ENCODE measurements at places on chromosomes 4 and X.

DNA sequence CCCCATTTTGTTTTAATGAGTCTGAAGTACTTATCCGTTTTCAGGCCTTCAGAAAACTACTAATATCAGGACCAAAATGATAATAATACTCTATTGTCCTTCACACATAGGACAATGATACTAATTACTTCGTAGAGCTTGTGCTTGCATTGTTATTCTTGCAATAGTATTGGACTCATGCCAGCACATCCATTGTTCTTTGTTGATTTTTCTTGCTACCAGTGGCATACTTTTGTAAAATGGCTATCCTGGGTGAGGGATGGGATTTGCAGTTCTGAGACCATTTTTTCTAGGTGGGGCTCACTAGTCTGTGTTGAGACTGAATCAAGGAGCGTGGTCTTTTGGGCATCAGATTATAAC, 195.3 kb downstream of the MAML3 start:
- DNase-seq, result no peak

GRCh38 chrX:48520976-48521352, 644 bp upstream of the EBP start:
- peak; percentile 78 for DNase-seq

- no peak for DNase-seq
These were observed 15.0 kb downstream of the MECP2 start for GRCh38 chrX:154082396-154083125.

GRCh38 chr4:147560625-147561024, 56.6 kb upstream of the TMEM184C start:
- no peak for DNase-seq

- DNase-seq, result no peak
These were observed 266.1 kb downstream of the GRIA3 start for GRCh38 chrX:123450222-123450621.

DNA sequence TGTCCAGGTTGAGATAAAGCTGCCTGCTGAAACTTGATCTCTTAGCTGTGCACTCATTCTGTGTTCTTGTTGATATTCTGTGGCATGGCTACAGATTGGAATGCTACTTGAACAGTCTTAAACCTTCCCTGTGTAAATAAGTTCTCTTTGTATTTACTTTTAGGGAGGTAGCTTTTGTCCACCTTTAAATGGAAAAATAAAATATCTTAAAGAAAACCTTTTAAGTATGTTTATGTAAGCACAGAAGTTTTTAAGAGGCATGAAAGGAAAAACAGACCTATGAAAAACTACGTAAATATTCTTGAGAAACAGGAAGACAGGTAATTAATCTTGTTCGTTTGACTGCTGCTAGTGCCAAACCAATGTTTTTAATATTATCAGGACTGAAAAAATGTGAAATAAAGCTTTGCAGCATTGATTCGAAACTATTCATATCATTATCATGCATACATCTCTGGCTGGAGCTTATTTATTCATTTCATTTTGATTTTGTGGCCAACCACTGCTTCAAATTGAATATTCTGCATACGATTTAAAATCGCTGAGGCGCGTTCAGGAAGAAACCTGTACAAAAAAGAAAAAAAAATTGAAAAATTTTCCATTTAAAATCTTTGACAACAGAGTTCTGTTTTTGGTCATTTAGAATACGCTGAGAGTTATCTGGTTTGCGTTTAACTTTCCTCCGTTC, 17.8 kb downstream of the HSD17B13 start:
- no peak for DNase-seq

- no peak for DNase-seq
These were observed 683.5 kb downstream of the TRIML1 start for GRCh38 chr4:188822698-188823097.

DNA sequence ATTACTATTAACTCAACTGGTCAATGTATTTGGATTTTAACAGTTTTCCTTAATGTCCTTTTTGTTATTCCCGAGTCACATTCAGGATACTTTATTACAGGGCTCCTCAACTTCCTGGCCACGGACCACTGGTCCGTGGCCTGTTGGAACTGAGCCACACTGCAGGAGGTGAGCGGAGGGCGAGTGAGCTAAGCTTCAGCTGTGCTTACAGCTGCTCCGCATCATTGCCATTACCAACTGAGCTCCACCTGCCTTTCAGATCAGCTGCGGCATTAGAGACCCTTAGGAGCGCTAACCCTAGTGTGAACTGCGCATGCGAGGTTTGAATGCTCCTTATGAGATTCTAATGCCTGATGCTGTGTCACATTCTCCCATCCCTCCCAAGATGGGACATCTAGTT, 591.7 kb downstream of the CCSER1 start:
- DNase-seq, result no peak

DNA sequence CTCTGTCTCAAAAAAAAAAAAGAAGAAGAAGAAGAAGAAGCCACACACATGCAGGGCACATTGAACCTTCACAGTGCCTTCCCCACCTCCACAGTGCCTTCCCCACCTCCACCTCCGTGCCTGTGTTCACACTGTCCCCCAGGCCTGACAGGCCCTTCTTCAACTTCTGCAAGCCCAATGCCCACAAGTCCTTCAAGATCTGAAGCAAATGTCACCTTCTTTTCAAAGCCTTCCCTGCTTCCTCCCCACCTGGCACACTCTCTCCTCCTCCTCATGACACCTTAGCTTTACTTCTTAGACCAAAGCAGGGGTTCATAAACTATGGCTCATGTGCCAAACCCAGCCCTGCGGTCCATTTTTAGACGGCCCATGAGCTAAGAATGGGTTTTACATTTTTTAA, 19.9 kb downstream of the ELF4 start:
- DNase-seq, result no peak

DNA sequence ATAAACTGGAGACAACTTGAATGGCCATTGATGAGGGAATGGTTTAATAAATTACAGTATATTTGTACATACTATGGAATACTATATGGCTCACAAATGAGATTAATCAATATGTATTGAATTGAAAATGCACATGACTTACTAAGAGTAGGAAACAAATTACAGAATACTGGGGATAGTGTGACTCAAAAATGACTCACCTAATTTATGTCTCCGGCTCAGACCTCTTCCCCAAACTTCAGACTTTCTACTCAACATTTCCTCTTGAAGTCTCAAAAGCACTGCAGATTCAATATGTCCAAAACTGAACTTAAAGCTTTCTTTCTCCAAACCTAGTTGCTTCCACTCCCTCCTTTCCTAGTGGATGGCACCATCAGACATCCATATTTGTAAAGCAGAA, 28.8 kb upstream of the GRIA3 start:
- no peak for DNase-seq

GRCh38 chrX:46588263-46588662, 14.7 kb downstream of the CHST7 start:
- DNase-seq, result no peak

DNA sequence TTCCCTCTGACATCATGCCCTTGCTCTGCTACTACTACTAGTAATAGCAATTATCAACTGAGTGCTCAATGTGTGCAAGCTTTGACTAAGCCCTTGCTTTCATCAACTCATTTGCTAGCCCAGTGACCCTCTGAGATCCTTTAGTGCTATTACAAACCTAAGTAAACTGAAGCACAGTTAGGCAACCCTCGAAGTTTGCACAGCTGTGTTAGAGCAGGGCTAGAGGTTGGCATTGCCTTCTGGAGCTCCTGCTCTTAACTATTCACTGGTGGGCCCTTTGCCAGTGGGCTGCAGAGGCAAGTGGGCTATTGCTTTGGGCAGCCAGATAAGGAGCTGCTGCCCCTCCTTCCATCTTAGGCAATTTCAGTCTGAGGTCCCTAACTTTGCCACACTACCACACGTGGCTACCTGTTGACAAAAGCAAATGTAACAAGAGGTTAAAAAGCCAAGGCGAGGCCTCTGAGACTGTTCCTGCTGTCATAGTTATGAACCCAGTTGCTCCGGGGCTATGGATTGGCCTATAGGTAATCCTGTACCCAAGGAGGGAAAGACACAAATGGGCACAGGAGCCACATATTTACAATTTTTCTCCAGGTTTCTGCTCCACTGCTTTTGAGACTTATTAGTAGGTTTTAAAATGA, 41.5 kb upstream of the ANKRD50 start:
- DNase-seq, result no peak

DNA sequence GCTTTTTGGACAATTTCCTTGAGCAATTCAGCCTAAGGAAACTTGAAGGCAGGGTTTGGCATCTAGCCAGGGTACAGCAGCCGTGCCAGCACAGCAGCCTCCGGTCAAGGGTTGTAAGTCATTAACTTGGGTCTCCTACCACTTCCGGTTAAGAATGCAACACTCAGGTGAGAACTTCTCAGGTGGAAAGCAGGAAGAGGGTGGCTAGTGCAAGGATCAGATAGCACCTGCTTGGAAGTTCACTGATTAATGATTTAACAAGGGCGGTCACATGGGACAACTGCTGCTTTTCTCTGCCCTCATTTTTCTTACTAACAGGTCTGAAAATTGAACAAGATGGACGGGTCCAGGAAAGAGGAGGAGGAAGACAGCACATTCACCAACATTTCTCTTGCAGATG, 30.1 kb upstream of the SCOC start:
- DNase-seq, result no peak

DNA sequence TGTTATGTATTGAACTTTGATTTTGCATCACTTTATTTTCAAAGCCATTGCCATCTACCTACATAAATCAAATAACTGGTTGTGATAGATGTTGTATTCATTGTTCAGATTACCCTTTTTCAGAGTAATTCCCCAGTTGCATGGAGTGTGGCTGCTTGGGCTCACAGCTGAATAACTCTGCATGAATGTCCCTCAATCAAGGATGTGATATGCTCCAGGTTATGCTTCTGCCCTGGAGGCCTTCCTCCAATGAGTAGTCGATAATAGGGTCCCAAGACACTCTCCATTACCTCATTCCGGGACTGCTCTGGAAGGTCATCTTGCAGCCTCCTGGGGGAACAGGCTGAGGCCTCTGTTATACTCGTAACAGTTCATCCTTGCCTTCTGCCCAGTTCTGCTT, 251.8 kb downstream of the ADGRL3 start:
- DNase-seq, result no peak

GRCh38 chr4:83238393-83239248, 46.0 kb downstream of the COQ2 start:
- no peak for DNase-seq

DNA sequence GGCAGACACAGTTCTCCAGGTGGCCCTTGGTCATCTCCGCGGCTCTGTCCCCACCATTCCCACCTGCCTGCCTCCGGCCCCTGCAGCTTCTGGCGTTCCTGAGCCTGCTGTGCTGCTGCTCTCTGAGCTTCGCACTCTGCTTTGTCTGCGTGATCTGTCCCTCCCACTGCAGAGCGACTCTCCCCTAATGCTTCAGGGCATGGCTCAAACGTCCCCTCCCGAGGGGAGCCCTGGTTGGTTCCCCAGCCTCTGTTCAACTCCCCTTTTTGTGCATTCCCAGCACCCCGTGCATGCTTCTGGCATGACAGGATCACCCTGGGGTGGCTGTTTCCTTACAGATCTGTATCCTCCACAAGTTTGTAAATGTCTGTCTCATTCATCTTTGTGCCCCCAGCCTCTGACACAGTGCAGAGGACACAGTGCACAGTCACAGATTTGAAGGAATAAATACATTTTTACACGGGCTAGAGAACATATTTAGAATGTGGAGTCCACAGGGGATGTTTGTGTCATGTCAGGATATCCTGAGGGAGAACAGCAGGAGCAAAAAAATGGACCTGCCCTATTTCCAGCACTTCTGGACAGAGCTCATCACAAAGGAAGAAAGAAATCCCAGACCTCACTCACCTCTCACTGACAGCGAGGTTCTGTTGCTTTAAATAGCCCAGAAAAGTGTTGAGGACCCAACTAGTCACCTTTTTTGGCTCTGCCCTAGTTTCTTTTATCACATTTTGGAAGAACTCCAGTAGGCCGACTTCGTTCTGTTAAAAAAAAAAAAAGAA, 72.6 kb downstream of the GATB start:
- no peak for DNase-seq

- peak; percentile 85 for DNase-seq
These were observed 44.4 kb upstream of the TMSB15B start for GRCh38 chrX:103918050-103918449.

DNA sequence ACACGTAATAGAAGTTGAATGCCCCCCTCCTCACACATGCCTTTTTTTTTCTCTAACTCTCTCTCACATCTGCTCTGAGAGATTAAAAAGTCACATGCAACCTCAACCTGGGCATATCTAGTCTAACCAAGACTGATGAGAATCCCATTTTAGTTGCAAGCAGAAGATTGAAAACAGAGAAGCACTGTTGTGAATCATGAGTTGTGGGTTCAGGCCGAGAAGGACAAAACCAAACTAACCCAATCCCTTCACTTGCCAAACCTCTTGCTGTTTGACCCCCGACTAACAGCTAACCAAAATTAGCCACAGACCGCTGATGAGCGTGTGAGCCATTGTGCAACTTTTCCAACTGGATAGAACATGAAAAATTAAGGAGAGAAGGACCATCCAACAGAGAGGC, 31.8 kb downstream of the CXCL1 start:
- DNase-seq, result no peak

- no peak for DNase-seq
These were observed 149.9 kb downstream of the FGF16 start for GRCh38 chrX:77597090-77597489.

GRCh38 chr4:156517956-156518355, 453.6 kb downstream of the PDGFC start:
- no peak for DNase-seq

DNA sequence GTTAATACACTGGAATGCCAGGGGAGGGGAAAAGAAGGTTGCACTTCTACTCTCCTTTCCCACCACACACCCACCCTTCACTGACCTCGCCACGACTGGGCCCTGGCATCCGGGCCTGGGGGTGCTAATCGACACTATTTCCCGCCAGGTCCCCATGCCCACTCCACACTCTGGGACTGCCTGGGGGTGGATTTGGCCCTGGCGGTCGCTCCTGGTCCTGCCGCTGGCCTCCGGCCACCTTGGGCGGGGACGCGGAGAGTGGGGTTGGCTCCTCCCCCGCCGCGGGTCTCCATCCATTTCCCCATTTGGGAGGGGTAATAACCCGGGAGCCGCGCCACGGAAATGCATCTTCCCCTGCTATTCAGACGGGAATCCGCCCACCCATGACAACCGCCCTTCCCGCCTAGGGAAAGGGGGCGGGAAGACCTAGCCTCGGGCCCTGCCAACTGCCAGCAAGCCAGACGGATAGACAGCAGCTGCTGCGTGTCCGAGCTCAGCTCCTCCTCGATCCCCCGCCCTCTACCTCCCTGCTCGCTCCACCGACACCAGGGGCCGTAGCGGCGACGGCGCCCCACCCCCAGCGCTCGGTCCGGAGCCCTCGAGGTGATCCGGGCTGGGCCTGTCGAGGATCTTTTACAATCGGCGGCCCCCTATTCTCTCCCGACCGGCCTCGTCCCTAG, 78.1 kb downstream of the RLIM start:
- DNase-seq, result peak; percentile 89

GRCh38 chr4:184811526-184812198, 14.1 kb downstream of the ACSL1 start:
- no peak for DNase-seq

DNA sequence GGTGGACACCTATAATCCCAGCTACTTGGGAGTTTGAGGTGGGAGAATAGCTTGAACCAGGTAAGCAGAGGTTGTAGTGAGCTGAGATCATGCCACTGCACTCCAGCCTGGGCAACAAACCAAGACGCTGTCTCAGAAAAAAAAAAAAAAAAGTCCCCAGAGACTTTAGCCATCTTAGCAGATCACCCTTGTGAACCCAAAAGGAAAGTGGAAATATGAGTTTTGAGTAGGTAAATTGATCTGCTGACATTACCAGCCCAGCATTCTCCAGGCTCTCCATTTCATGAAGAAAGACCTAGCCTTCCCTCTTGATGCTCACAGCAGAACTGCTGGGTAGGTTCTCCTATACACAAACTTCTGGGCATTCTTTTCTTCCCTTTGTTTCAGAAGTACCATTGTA, 24.5 kb upstream of the HNRNPD start:
- no peak for DNase-seq

GRCh38 chr4:124278477-124278876, 434.1 kb downstream of the ANKRD50 start:
- DNase-seq, result peak; percentile 45

Data from SK-N-DZ (cell line).